ENCODE measurements at places on chromosomes 11 and 22. TPM values are rescaled to one million over a fixed set of nuclear protein-coding genes. Genes with fewer than 3 reads are reported as not detected.
A peak's percentile ranks its signal among the peaks of the same experiment; 100 is the strongest.

- DNase-seq = no peak
Measured at GRCh38 chr11:48237727-48238126, 7.2 kb upstream of the OR4X2 start.

GRCh38 chr11:2761131-2762030 is 61.6 kb upstream of the KCNQ1OT1 start:
- no peak for DNase-seq

- no peak for DNase-seq
Measured at GRCh38 chr11:69381681-69382130, 87.8 kb downstream of the MYEOV start.

- DNase-seq = no peak
Measured at GRCh38 chr22:19798891-19799293, 38.3 kb downstream of the TBX1 start.

DNA sequence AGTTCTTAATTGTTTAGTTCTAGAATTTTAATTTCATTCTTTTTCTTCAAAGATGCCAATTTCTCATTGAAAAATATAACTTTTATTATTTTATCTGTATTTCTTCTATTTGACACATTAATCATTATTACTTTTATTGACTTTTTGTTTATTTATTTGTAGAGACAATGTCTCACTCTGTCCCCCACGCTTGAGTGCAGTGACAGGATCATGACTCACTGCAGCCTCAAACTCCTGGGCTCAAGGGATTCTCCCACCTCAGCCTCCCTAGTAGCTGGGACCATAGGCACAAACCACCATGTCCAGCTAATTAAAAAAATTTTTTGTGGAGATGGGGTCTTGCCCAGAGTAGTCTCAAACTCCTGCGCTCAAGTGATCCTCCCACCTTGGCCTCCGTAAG is 30.3 kb upstream of the FBLN1 start:
- DNase-seq = no peak

GRCh38 chr22:32796865-32797573 is 4.5 kb upstream of the TIMP3 start:
- peak; percentile 51 for DNase-seq

DNA sequence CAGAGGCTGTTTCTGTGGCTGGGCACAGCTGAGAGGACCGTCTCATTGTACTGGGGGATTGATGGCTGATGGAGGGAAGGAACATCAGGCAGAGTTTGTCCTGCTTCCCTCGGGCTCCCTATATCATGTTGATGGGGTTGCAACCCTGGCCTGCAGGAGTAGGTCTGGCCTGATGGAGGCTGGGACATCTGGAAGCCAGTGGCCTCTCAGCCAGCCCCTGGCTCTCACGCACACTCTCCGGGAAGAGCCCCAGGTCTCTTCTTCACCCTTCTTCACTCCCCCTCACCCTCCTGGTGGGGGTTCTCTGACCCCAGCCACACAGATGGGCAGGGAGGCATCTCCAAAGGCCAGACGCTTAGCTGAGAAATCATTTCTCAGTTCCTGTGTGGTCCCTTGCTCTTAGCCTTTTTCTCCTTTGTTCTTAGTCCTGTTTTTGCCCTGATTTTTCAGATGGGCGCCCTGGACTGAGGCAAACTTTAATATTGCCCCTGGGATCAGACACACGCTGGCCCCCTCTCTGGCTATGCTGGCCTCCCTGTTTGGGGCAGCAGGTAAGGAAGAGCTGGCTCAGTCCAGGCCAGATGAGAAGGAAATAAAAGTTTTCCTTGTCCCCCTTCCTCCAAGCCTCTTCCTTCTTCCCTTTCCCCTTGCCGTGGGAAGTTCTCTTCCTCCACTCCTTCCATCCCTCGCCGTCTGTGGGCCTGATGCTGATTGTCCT is 13.9 kb upstream of the ANO1 start:
- DNase-seq = no peak

- DNase-seq = peak; percentile 85
Measured at GRCh38 chr22:31561238-31561887, 65.0 kb downstream of the SFI1 start.

DNA sequence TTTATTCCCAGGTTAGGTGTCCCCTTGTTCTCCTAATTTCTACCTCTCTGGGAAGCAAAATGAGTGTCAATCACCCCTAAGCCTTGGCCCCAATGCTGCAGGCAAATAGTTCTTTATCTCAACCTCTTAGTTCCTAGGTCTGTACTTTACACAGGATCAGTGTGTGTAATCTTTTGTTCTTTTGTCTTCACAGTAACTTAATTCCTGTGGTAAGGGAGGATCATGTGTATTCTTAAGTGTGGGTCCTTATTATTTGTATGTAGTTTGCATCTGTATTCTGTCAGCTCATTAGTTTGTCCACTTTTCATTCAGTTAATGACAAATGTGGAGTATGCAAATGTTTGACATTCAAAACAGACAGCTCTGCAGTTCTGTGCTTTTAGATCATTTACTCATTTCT is 166.7 kb downstream of the FAT3 start:
- no peak for DNase-seq

- DNase-seq = peak; percentile 33
Measured at GRCh38 chr11:5992604-5993251, 5.9 kb upstream of the OR52L1 start.

DNA sequence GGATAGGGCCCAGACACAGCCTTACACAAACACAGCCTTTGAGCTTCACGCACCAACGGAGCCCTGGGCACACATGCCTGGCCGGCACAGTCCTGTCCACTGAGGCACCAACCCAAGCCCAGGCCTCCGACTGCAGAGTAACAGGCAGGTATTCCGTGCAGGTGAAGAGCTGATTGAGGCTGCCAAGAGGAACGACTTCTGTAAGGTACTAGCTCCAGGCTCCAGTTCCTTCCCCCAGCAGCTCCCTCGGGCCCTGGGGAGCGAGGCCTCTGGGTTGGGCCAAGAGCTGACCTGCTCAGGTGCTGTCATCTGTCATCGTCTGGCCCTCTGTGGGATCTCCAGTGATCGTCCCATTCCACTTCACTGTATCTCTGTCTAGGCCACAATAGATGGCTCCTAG is 3.2 kb upstream of the MDK start:
- no peak for DNase-seq

- DNase-seq = no peak
Measured at GRCh38 chr11:111531687-111532364, 8.7 kb upstream of the LAYN start.

DNA sequence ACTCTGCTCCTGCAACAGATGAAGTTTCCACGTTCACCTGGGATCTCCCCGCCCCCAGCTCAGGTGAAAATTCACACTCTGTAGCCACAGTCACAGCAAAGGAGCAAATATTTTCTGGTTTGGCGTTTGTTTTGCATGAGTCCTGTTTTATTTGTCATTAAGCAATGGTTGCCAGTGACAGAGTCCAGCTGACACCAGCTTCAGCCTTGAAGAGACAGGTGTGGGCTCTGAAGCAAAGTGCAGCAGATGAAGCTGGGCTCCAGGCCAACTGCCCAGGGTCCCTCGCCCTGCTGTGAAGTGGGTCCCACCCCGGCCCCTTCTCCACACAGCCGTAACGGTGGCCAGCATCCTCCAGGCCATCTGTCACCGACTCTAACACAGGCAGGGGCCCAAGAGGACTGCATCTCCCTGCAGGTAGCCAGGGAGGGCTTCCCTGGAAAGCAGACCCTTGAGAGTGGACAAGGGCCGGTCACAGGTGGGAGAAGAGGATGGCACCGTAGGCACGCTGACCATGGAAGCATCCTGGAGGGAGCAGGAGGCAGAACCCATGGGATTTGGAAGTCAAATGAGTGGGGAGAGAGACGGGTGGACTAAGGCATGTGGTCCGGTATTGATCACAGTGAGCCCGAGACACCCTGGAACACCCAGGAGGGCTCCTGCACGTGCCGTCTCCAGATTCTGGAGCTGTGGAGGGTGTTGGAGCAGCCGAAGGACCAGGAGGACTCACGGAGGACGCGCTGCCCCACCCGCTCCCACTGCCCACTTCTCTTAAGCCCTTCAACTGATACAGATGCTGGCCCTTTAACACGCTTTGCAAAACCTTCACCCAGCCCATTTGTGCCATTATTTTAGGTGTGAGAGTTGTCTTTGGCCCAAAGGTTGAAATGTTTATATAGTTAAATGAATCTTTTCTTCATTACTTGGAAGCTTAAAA is 294.5 kb downstream of the BRD1 start:
- DNase-seq = no peak

DNA sequence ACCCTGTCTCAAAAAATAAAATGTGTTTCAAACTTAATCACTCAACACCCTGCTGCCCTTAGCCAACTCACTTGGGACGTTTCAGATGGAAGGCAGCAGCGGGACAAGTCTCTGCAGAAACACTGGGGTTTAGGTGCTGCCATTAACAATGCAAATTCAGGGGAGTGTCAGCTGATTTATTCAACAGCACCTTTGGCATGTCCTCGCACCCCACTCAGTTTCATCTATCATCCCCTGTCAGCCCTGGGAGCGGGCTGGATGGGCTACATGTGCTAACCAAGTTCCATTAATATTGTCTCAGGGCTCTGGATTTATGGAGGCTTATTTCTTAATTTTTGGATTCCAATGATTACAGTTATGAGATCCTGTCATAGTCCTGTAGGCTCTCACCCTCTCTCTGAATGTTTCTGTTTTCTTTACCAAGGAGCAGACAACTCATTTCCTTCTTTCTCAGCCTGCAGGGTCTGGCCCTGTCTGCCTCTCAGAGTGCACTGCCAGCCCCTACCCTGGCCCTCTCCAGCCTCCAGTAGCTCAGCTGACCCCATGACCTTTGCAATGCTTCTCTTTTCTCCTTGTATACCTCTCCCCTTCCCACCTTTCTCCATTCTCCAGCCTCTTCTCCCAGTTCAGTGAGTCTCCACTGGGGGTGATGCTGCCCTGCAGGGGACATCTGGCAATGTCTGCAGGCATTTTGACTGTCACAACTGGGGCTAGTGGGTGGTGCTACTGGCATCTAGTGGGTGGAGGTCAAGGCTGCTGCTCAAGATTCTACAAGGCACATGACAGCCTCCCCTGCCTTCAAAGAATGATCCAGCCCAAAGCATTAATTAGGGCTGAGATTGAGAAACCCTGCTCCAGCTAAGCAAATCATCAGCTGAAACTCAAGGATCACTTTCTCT is 79.0 kb downstream of the APIP start:
- peak; percentile 38 for DNase-seq

GRCh38 chr11:12389676-12390657 is 12.6 kb downstream of the PARVA start:
- no peak for DNase-seq

- peak; percentile 79 for DNase-seq
Measured at GRCh38 chr22:42743501-42743991, 22.9 kb upstream of the A4GALT start.

DNA sequence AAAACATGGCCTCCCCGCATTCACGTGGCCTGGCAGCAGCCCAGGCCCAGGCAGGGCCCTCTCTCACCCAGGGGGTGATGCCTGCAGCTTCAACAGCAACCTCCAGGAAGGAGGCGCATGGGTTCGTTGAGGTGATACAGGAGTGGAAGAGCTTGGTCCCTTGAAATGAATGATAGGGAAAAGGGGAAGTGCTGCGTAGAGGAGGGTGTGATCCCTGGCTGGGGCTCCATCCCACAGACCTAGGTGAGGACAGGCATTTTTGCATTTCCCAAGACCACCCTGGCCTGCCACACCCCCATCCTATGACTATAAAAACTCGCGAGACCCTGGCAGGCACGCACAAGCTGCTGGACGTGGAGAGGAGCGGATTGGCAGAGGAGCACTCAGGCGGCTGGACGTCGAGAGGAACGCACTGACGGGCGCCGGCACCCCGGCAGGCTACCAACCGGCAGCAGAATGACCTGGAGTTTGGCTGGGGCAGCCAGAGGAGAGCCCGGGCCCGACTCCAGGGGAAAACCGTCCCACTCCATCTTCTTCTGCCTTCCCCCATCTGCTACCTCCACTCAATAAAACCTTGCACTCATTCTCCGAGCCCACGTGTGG is 32.6 kb downstream of the RTN4R start:
- DNase-seq = no peak

GRCh38 chr22:28002181-28002700 is 83.2 kb upstream of the PITPNB start:
- no peak for DNase-seq

- no peak for DNase-seq
Measured at GRCh38 chr22:35517769-35518530, 22.7 kb upstream of the RASD2 start.

- DNase-seq = no peak
Measured at GRCh38 chr11:14082338-14082737, 119.8 kb downstream of the SPON1 start.

DNA sequence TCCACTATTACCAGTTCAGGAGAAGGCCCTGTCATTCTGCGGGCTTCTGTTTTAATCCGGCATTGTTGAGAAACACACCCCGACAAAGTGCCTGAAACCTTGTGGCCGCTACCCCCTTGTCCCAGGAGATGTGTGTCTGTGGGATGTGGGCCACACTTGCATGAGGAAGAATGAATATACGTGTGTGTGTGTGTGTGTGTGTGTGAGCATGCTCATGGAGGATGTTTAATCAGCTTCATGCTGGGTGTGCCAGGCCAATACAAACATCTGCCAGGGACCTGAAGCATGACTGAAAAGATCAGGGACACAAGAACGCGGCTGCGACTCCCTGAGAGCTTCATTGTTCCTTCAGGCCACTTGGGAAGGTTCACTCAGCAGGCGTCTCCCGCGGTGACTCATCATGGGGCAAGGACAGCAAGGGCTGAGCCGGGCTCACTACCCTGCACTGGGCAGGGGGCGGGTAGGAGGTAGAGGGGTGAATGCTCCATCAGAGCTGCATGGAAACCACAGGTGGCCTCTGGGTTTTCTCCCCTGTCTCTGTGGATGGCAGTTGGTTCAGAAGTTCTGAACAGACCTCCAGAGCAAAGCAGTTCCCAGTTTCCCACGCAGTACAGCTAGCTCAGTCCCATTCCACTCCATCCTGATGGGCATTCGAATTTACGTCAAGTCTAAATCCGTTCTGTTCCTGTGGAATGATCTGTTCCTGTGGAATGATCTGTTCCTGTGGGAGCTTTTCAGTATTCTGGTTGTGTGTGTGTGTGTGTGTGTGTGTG is 7.0 kb upstream of the MALAT1 start:
- DNase-seq = no peak

DNA sequence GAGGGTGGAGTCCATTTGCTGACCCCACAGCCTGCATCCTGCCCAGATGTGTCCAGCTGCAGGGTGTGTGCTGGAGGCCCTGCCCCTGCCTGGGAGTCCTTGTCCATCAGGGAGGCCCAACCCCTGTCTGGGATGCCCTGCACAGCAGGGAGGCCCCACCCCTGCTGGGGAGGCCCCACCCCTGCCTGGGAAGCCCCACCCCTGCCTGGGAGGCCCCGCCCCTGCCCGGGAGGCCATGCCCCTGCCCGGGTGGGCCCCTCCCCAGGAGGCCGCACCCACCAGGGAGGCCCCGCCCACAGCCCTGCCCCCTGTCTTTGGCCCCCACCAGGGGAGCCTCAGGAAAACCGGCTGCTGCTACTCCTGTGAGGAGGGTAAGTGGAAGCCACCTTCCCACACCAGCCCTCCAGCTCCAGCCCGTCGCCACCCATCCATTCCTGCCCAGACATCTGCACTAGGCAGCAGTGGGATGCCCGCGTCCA is 37.2 kb downstream of the MUC5B start:
- peak; percentile 37 for DNase-seq

- DNase-seq = no peak
Measured at GRCh38 chr11:34632105-34632791, 11.4 kb downstream of the EHF start.

Gene USH1C
- not detected for total RNA-seq

Gene PHLDB1
- total RNA-seq = 20.7 TPM

Gene FADS1
- 39.3 TPM for total RNA-seq

Gene CARD18
- total RNA-seq = not detected

Gene KRTAP5-1
- not detected for total RNA-seq

All from dermis microvascular lymphatic vessel endothelial cell (primary cell).